NCI-H2107 (cell line): ENCODE measurements at places on chromosomes 3 and 15.
A peak's percentile ranks its signal among the peaks of the same experiment; 100 is the strongest.

DNA sequence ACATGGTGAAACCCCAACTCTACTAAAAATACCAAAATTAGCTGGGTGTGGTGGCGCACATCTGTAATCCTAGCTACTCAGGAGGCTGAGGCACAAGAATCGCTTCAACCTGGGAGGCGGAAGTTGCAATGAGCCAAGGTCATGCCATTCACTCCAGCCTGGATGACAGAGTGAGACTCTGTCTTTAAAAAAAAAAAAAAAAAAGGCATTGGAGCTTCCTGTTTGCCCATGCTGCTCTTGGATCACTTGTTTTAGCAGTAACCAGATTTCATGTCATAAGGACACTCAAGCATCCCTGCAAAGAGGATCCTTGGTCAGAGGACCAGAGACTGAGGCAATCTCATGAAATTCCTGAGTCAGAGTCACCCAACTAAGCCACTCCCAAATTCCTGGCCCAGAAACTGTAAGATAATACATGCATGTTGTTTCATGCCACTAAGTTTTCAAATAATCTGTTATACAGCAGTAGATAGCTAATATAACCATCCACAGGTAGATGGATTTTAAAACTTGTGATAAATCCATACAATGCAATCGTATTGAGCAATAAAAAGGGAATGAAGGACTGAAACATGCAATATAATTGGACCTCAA lies 82.0 kb upstream of the XXYLT1 start:
- DNase-seq: peak; percentile 9

GRCh38 chr3:131233900-131234668 lies 147.5 kb upstream of the NUDT16 start:
- DNase-seq: no peak

DNA sequence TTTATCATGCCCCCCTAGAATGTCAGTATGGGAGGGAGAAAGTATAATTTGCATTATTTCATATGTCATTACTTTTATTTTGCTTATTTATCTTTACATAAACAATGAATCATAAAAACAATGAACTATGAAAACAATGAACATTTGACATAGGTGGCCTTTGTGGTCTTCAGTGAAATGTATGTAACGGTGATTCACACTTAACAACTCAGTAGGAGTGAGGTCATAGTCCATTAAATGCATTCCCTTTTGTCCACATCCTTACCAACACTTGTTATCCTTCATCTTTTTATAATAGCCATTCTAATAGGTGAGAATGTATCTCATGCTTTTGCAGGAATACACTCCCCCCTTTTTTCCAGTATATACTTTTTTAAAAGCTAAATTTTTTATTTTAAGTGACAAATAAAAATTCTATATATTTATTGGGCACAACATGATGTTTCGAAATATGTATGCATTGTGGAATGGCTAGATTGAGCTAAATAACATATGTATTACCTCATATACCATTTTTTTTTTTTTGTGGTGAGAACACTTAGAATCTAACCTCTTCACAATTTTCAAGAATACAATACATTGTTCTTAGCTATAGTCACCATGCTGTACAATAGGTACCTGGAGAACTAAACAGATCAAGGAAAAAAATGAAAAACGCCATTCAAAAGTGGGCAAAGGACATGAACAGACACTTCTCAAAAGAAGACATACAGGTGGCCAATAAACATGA lies 189.5 kb downstream of the WDR72 start:
- DNase-seq: no peak

DNA sequence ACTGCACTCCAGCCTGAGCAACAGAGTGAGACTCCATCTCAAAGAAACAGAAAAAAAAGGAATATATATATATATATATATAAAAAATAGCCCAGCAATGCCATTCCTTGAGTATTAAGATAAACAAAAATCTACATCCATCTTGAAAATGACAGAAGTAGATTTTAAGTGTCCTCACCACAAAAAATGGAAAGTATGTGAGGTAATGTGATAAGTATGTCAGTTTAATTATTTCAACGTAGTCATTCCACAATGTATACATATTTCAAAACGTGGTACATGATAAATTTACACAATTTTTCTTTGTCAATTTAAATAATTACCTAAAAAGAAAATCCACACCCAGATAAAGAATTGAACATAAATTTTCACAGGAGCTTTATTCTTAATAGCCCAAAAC lies 54.9 kb downstream of the HCN4 start:
- no peak for DNase-seq

DNA sequence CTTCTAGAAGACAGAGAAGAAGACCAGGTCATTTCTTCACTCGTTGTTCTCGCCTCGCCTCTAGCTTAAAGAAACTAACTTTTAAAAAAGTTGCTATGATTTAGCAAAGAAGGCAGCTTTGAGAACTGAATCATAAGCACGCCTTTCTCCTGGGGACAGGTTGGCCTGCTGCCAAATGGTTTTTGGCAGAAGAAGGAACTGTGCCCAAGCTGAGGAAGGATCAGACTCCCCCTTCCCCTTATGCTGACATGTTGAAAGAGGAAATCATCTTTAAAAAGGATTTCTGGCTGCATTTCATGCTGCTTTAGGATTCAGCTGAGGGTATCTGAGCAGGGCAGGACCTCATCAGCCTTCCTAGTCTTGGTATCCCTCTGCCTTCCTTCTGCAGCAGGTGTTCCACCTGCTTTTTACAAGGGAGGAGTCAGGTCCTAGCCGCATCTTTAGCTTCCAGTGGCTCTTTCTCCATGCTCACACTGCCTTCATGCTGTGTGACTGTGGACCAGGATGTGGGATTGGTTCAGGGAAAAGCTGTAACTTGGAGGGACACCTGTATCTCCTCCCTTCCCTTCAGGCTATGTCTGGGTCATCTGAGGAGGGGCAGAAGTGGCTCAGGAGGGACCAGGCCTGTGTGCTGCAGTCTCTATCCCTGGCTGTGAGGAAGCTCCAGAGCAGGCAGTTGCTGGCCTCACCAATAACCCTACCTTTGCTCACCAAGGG lies 34.1 kb upstream of the HACD2 start:
- DNase-seq: peak; percentile 19

DNA sequence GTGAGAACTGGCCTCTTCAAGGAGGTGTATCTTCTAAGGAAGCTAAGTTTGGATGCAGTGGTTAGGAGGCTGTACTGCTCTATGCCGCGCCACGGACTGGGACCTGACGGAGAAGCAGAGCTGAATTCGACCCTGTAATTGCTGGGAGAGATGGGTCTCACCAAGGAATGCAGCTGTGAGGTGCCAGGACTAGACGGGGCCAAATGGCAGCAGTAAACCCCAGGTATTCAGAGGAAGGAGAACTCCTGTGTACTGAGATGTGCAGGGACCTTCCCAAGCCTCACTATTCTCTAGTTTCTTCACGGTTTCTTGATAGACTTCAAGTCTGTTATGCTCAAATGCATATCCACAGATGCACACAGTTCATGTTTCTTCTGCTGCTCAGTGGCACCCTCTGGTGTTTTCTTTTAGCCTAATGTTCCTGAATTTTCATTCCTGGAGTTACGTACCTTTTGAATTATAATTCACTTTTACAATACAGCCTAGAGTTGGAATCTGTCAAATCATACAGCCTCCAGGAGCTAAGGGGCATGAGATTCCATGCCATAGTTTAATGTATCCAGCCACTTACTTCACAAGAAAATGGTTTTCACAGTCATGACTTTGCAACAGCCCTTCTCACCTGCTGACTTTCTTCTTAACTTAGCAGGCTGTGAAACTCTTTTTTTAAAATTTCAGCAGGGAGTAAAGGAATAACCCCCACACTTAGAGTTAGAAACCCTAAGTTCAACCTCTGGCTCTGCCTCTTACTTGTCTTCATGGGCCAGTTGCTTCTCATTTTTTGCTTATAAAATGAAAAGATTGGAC lies 61.8 kb downstream of the GLDN start:
- no peak for DNase-seq

- DNase-seq: no peak
Observed at GRCh38 chr3:56960234-56960917, 100.1 kb upstream of the SPATA12 start.

- no peak for DNase-seq
Observed at GRCh38 chr15:100787567-100788417, 91.8 kb upstream of the ALDH1A3 start.

DNA sequence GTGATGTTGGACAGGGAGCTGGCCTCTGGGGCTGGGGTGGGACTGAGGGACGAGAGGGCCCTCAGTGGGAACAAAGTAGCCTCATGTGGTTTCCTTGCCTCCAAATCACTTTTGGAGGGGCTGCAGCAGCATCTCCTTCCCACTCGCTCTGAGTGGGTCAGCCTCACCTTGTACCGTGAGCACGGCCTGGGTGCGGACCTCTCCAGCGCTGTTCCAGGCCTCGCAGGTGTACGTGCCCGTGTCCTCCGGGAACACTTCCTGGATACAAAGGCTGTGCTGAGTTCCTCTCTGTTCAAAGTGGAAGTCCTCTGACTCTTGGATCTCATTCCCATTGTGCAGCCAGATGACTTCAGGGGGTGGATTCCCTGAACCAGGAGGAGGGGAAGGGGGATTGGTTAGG lies 123.7 kb upstream of the HACD2 start:
- no peak for DNase-seq

GRCh38 chr3:21446027-21446426 lies 305.0 kb downstream of the ZNF385D start:
- DNase-seq: no peak

DNA sequence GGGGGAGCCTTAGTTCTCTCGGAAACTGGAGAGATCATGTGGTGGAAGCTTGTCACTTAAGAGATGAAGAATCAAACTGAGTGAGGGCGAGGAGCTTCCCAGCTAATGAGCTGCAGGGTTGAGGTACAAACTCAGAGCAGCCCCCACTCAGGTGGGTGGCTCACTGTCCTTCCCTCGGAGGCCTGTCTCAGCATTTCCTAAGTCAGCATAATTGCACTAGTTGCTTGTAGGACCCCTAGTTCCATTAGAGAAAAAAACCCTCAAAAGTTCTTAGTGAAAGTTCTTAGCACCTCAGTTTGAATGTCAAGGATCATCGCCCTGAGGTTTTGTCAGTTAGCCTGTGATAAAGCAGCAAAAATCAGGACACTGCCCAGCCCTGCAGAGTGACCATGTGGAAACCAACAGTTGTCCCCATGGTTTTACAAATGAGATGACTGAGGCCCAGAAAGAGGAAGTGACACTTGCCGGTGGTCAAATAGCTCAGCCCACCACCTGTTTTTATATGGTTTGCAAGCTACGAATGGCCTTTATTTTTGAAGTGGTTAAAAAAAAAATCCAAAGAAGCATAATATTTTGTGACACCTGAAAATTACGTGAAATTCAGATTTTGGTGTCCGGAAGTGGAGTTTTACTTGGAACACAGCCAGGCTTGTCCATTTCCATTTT lies 11.9 kb downstream of the SMAD6 start:
- no peak for DNase-seq

DNA sequence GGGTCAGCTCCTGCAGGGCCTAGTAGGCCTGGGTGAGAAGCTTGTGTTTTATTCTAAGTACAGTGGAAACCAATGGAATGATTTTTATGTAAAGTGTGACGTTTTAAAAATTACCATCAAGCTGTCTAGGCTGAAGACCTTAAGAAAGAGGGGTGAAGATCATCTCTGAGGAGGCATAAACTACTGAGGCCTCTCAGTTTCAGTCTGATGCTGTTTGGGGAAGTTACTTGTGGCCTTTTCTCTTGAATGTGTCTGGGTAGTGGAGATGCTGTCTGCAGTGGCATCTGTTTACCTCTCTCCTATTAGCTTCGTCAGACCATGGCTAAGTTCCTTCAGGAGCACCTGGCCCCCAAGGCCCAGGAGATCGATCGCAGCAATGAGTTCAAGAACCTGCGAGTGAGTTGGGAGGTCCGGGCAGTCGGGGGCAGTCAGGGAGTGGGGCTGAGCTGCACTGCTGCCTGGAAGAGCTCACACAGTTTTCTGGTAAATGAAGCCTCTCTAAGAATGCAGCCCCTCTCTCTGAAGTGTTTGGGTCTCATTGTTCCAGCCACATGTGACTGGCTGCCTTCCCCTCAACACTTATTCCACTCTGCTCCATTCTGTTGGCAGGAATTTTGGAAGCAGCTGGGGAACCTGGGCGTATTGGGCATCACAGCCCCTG lies 1.9 kb downstream of the IVD start:
- no peak for DNase-seq

- no peak for DNase-seq
Observed at GRCh38 chr3:182248349-182248880, 536.7 kb downstream of the SOX2 start.

GRCh38 chr3:72860846-72861245 lies 12.6 kb upstream of the SHQ1 start:
- DNase-seq: no peak

DNA sequence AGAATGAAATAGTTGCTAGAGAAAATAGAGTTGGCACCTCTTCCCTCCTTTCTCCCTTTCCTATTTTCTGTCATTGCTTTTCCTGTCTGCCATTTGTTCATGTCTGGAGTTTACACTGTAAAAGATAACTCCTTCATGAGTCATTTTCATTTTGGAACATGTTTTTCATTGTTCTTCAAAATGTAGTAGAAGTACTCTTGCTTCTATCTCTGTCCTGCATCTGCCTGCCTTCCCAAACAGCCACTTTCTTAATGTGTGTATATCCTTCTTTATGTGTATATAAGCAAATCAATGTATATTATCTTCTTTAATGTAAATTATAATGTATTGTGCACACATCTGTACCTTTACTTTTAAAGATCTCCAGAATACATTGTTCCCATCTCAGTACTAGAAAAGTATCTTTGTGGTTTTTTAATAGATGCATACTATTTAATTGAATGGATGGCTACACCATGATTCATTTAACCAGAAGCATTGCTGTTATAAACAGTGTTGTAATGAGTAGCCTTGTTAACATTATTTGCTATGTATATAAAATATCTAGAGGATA lies 41.1 kb downstream of the TSC22D2 start:
- DNase-seq: no peak

- DNase-seq: no peak
Observed at GRCh38 chr15:34370129-34370528, 3.1 kb upstream of the LPCAT4 start.

- no peak for DNase-seq
Observed at GRCh38 chr3:171401432-171401831, 58.8 kb downstream of the TNIK start.

GRCh38 chr3:12467746-12468145 lies 16.5 kb upstream of the TSEN2 start:
- DNase-seq: no peak

GRCh38 chr3:126998320-126998719 lies 15.4 kb downstream of the PLXNA1 start:
- no peak for DNase-seq

DNA sequence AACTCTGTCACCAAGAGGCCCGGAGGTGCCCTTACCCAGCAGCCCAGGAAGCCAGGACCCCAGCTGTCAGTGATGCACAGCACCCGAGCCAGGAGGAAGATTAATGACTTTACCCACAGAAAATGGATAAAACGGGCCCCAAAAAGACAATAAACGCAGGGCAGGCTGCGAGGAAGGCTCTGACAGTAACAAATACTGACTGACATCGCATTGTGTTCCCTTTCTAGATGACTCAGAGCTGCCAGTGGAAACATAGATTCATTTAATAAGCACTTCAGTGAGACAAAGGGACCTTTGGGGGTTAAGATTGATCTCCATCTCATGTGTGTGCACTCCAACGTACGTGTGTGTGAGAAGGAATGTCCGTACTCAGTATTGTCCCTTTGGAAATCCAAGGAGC lies 225.3 kb upstream of the PPP2R3A start:
- DNase-seq: no peak
